Activated CD4-positive, alpha-beta T cell treated with anti-CD3 and anti-CD28 coated beads, Interleukin-2, amount 50 U/mL, for 16 hours (primary cell): ENCODE measurements at places on chromosomes 2 and 18.

GRCh38 chr2:231370749-231371429 is 24.6 kb upstream of the B3GNT7 start:
- no peak for DNase-seq

DNA sequence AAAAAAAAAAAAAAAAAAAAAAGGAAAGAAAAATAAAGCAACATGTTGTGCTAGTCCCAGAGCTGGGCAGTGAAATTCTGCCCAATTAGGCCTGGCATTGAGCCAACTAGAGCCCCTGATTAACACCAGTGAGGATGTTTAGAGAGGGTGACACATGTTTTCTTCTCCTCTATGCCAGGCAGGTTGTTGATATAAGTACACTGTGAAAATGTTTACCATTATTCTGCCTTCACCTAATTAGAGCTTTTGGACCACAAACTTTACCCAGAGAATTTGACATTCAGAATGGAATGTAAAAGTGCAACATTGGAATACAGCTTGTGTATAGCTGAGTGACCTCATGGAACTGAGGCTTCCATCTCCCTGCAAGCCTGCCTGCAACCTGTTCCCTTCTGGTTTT is 95.9 kb upstream of the MSH2 start:
- DNase-seq: no peak

DNA sequence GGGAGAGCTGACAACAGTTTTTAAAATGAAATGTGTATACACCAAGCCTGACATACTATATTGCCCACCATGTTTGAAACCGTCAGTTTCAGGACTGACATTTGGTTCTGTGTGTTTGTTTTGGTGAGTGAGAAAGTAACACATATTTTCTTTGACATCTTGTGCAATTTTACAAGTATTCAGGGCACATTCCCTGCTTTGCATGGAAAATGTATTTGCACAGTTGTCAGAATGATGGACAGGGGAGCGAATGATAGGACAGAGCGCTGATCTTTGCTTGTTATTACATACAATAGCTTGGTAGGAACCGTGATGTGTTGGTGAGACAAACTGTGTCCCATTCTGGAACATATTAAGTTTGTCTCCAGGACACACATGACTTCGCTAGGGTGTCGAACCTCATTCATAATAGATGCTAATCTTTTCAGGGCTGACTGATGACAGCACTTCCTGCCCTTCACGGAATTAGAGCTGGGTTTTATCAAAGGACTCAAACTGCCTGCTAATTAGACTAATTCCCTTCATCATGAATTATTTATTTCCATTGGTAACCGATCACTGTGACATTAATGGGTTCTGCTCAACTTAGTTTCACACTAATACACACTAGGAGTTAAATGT is 158.5 kb downstream of the CDCA7 start:
- DNase-seq: no peak

DNA sequence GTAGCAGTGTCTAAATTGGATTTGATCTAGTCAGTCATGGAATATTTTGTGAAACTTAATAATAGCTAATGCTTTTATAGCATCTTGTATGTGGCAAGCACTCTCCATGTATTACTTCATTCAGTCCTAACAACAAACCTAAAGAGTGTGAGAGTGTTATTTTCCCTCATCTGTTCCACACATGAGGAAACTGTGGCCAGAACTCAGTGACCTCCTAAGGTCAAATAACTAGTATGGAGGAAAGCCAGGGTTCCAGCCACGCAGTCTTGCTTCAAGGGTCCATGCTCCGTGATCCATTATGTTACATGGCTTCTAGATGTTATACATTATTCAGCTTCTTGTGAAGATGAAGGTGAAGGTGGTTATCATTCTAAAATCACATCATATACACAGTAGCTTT is 45.5 kb downstream of the TWSG1 start:
- DNase-seq: no peak

GRCh38 chr2:121297217-121297830 is 12.3 kb upstream of the TFCP2L1 start:
- DNase-seq: peak; percentile 11

DNA sequence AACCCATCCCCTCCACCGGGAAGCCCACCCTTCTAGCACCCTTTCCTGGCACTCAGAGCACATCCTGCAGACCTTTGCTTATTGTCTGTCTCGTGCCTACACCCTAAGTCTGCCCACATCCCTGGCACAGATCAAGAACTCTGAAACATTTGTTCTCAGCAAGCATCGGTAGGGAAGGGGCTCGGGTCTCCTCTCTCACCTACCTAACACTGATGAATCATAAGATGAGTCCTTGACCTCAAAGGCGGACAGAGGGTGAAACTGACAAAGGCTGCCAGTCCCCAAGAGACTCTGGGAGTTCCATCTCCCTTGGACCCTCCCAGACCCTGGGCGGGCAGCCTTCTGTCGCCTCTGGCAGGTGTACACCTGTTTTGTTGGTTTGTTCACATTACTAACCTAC is 9.3 kb downstream of the MAL start:
- no peak for DNase-seq

- no peak for DNase-seq
Observed at GRCh38 chr18:61929881-61930640, 37.3 kb upstream of the RNF152 start.

- DNase-seq: no peak
Observed at GRCh38 chr2:217935901-217936684, 66.7 kb downstream of the TNS1 start.

- no peak for DNase-seq
Observed at GRCh38 chr18:78934551-78935225, 44.9 kb upstream of the SALL3 start.

GRCh38 chr2:197502685-197503084 is 2.5 kb downstream of the HSPE1 start:
- DNase-seq: no peak

GRCh38 chr2:141417246-141417797 is 713.5 kb downstream of the LRP1B start:
- no peak for DNase-seq

DNA sequence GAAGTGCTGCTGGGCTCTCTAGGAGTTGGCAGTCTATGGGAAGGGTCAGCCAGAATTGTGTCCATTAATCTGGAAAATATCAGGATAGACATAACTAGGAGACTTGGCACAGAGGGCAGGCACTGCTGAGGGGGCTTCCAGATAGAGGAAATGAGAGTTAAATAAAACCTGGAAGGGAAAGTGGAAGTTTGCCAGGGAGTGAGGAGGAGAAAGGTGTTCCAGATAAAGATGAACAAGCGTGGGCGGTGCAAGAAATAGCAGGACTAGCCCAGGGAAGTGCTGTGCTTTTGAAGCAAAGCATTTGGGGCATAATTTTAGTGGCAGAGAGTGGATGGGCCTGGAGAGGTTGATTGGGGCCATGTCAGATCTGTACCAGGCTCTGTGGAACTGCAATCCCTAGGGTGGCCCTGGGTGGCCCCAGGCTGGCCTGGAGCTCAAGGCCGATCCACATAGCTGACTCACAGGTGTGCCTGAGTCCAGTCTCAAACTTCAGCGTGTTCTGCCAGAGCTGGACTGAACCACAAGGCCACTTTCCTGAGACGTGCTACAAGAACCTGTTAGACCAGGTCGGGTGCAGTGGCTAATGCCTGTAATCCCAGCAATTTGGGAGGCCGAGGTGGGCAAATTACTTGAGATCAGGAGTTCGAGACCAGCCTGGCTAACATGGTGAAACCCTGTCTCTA is 26.9 kb downstream of the GALM start:
- no peak for DNase-seq

- no peak for DNase-seq
Observed at GRCh38 chr2:159117658-159118057, 149.2 kb downstream of the TANC1 start.

- peak; percentile 73 for DNase-seq
Observed at GRCh38 chr2:28274911-28275685, 117.6 kb upstream of the FOSL2 start.

DNA sequence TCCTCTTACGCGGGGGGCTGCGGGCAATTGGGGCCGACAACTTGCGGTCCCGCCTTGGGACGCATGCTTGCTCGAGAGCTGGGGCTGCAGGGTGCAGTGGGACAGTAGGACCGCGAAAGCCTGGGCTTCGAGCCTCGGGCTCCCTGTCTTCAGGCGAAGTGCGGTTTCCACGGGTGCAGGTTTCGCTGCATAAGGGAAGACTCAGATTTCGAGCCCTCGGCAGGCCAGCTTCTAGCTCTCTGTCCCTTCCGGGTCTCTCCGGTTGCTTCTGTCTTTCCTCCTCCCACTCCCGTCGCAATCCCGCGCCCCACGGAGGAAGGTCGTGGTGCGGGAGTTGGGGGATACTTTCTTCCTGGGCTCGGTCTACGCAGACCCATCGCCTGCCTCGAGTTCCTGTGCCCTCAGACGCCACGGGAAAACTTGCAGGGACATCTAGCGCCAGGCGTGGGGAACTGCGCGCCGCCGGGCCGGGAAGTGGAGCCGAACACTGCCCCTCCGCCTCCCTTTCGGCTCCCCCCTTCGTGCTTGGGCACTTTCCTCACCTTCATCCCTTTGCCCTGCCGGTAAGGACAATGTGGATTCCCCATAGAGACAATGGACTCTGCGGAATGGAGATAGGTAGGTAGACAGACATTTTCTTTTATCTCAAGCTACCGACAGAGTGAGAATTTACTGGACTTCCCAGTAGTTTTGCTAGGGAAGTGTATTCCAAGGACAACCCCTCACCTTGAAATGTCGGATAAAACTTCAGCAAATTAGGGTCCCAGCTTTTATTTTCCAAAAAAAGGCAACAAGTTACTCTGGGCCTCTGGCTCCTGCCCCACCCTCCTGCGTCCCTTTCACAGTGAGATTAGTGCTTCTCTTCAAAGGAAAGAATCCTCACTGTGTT is 4.2 kb upstream of the HOXD13 start:
- DNase-seq: peak; percentile 27

- peak; percentile 50 for DNase-seq
Observed at GRCh38 chr2:120174963-120175581, 48.1 kb downstream of the TMEM185B start.

DNA sequence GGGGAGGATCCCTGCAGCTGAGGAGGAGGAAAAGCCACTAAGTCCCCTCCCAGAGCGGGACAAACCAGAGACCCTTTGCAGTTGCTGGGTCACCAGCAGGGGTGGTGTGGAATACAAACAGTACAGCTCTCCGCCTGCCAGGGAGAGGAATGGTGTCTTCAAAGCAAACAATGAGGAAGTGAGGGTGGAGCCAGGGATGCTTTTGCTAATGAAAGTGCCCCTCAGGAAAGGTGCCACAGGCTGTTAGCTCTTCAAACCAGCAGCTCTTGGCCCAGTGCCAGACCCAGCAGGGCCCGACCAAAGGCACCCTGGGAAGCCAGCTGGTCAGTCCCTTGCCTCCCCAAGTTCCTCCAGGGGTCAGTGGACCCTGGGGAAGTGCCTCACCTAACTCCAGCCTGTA is 102.8 kb downstream of the HIBCH start:
- no peak for DNase-seq

- DNase-seq: peak; percentile 50
Observed at GRCh38 chr2:207165121-207166038, at the start of gene KLF7. KLF7 (minus strand) TSS chr2:207165948; CDS start chr2:207165568, 380 bp downstream.

GRCh38 chr18:78180741-78181140 is 798.9 kb upstream of the SALL3 start:
- no peak for DNase-seq

DNA sequence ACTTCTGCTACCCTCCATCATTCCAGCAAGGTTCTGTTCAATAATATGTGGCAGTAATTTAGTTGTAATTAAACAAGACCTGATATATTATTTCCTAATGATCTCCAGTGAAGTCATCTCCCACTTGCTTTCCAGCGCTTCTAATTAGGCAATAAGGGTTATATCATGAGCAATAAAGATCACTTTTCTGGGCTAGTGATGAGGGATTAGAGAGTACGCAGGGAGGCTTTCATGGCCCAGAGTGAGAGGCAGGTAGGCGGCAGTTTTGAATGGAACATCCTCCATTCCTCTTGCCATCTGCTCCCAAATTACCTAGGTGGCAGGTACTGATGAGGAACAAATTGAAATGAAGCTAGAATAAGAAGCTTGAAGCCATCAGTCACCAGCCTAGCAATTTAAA is 358.1 kb upstream of the SYT4 start:
- no peak for DNase-seq

GRCh38 chr2:98118852-98119251 is 31.9 kb downstream of the VWA3B start:
- no peak for DNase-seq

- DNase-seq: no peak
Observed at GRCh38 chr2:238487134-238487533, 60.4 kb downstream of the ASB1 start.

GRCh38 chr18:50786864-50787263 is 33.0 kb downstream of the MRO start:
- no peak for DNase-seq

GRCh38 chr2:45541450-45541849 is 69.6 kb downstream of the SRBD1 start:
- DNase-seq: no peak

- DNase-seq: peak; percentile 20
Observed at GRCh38 chr18:47321815-47322214, 70.4 kb upstream of the SKOR2 start.

- no peak for DNase-seq
Observed at GRCh38 chr2:45352506-45352905, 258.6 kb downstream of the SRBD1 start.

GRCh38 chr2:239073270-239073669 is 225.4 kb downstream of the TWIST2 start:
- DNase-seq: no peak

DNA sequence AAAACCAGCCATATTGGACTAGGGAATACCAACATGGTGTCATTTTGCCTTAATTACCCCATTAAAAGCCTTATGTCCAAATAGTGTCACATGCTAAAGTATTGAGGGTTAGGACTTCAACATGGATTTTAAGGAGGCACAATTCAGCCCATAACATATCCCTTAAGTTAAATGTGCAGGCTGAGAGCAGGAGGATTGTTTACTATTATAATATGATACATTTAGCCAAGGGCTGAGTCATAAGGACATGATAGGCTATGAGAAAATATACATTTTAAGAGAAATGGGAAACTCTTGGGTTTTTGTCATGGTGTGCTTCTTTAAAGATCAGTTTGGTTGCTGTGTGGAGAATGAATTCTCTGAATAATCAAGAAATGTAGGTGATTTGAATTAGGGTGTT is 136.8 kb downstream of the RDH14 start:
- no peak for DNase-seq

DNA sequence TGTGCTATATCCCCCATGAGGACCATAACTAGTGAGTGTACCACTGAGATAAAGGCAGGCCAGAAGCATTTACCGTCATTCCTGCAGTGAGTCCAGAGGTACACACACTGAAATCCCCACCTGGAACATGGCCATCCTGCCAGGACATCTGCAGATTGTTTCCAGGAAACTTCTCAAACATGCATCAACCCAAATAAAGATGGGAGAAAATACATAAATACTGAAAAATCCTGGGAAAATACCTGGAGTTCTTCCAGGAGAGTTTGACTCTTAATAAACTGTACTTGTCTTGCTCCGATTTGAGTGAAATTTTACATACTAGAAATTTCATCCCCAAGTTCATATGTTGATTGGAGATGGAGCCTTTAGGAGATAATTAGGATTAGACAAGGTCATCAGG is 388.1 kb upstream of the KLHL29 start:
- DNase-seq: no peak

- DNase-seq: peak; percentile 26
Observed at GRCh38 chr2:162127422-162127821, 24.6 kb downstream of the GCG start.

GRCh38 chr2:46171996-46172546 is 125.1 kb upstream of the EPAS1 start:
- DNase-seq: no peak
